Stimulated activated CD8-positive, alpha-beta memory T cell treated with anti-CD3 and anti-CD28 coated beads, Interleukin-4, amount 100 ng/mL, for 1 hour (primary cell): ENCODE measurements at places on chromosomes 4 and X.

DNA sequence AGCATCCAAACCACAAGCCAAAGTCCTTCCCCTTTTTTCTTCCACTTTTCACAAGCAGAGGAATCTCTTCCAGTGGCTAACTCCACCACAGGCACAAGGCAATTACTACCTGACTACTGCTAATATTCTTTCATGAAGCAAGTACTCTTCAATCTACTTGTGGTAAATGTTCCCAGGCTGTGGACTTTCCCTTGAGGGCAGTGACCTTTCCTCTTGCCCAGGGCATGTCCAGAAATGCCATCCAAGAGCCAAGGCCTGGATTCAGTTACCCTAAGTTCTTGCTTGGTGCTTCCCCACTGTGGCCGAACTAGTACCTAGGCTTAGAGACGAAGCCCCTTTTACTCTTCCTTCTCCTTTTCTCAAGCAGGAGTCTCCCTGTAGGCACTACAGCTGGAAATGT, 400.7 kb downstream of the DCAF12L2 start:
- no peak for DNase-seq

- DNase-seq, result no peak
Observed at GRCh38 chrX:71938371-71938770, 27.7 kb downstream of the NHSL2 start.

DNA sequence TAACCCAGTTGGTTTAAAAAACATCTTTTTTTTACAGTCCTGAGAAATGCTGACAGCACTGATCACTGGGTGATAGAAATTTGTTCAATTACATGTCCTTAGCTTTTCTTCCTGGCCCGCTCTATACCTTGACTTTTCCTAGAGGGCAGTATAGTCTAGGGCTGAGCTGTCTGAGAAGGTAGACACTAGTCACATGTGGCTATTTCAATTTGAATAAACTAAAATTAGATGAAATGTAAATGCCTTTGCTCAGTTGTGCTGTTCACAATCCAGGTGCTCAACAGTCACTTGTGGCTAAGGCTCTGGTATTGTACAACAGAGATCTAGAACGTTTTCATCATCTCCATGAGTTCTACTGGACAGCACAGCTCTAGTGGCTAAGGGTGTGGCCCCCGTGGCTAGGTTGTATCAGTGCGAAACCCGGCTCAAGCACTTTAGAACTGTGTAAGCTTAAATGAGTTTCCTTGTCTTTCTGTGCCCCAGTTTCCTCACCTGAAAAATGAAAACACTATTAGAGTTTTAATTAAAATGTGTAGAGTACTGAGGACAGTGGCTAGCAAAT, 111.6 kb upstream of the WDR17 start:
- DNase-seq, result no peak

- DNase-seq, result no peak
Observed at GRCh38 chr4:188139671-188140070, 430 bp downstream of the TRIML1 start.

- DNase-seq, result no peak
Observed at GRCh38 chrX:57329008-57329407, 42.5 kb downstream of the FAAH2 start.

GRCh38 chr4:121740796-121741409, 24.1 kb downstream of the SMIM43 start:
- no peak for DNase-seq

DNA sequence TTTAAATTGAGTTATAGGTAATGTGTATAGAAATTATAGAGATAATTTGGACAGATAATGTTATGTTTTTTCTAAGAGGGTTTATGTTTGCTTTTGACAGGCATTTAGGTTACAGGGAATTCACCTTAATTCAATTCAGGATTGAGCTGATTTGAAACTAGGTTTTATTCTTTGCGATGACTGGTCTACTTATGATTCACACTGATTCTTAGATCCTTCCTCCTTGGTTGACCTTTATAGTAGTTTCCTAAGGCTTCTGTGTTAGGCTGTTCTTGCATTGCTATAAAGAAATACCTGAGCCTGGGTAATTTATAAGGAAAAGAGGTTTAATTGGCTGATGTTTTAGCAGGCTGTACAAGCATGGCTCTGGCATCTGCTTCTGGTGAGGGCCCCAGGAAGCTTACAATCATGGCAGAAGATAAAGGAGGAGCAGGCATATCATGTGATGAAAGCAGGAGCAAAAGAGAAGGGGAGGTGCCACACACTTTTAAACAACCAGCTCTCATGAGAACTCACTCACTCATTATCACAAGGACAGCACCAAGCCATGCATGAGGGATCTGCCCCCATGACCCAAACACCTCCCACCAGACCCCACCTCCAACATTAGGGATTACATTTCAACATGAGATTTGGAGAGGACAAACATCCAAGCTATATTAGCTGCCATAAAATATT, 155.0 kb upstream of the SFRP2 start:
- DNase-seq, result no peak

DNA sequence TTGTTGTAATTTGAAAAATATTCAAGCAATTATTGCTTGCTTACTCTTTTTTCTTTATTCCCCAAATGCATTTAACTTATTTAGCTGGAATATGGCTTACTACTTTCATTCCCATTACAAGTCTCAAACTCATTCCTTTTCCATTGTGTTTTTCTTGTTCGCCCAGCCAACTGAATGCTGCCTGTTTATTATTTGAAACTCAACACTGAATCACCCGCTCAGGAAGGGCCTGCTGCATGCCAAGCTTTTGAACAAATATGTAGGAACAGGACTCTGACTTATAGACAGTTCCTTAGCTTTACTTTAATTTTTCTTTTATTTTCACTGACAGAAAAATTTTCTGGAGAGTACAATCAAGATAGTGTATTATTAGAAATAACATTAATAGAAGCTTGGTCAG, 12.9 kb downstream of the PCDH18 start:
- no peak for DNase-seq

DNA sequence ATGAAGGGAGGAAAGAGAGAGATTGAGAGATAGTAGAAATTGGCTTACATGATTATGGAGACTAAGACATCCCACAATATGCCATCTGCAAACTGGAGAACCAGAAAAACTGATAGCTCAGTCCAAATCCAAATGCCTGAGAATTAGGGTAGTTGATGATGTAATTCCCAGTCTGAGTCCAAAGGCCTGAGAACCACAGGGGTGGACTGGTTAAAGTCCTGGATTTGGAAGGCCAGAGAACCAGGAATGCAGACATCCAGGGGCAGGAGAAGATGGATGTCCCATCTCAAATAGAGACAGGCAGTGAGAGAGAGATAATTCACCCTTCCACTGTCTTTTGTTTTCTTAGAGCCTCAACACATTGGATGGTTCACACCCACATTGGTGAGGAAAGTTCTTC, 345.7 kb upstream of the SPANXN4 start:
- DNase-seq, result no peak

GRCh38 chr4:70197842-70198241, 2.3 kb downstream of the ODAM start:
- DNase-seq, result no peak

GRCh38 chr4:153151535-153152455, 52.4 kb upstream of the TRIM2 start:
- no peak for DNase-seq

DNA sequence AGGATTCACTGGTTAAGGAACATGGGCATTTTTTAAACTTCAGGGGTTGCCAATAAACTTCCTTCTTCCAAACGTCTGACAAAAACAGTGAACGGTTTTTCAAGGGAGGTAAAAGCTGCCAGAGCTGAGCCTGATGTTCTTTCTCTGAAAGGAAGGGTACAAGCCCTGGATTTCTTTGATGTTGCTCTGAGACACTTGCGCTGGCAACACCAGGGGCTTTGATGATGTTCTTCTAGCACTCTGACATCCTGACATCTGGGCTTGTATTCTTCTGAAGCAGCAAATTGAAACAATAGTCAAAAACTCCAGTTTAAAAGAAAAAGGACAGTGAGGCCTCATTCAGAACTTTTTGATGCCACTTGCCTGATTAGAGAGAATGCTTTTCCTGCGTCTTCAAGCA, 11.8 kb downstream of the FTHL17 start:
- DNase-seq, result no peak

GRCh38 chrX:13703135-13703534, 14.2 kb downstream of the RAB9A start:
- no peak for DNase-seq

- DNase-seq, result no peak
Observed at GRCh38 chr4:180449395-180449956, 1793.7 kb upstream of the TENM3 start.

DNA sequence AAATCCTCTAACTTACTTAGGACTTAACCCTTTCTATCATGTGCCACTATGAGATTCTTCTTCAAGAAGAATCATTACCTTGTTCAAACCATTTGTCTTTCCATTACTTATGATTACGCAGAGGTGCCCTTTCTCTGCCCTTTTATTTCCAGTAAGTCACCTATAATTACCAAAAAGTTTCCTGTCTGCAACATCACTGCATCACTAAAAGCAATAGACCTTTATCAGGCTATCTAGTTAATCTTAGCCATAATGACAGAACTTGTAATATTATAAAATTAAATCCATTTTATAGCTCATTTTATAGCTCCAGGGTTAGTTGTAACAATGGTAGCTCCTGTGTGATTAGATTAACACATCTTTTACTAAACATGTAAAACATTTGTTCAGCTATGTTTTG, 673.6 kb upstream of the PITX2 start:
- DNase-seq, result no peak
